ENCODE measurements at places on chromosomes 13 and 19. TPM values are rescaled to one million over a fixed set of nuclear protein-coding genes. Genes with fewer than 3 reads are reported as not detected.
A peak's percentile ranks its signal among the peaks of the same experiment; 100 is the strongest.

- peak; percentile 73 for DNase-seq
Observed at GRCh38 chr13:24271601-24272451, 37.6 kb upstream of the C1QTNF9 start.

- DNase-seq = no peak
Observed at GRCh38 chr13:69866555-69866954, 241.1 kb upstream of the ATXN8OS start.

- DNase-seq = peak; percentile 12
Observed at GRCh38 chr19:3669947-3670795, 30.1 kb downstream of the PIP5K1C start.

GRCh38 chr19:35268536-35269437, at the start of gene USF2:
Gene USF2, plus strand, starts transcription at chr19:35268962. Its CDS starts 140 bp downstream, at chr19:35269102.
- peak; percentile 78 for DNase-seq

DNA sequence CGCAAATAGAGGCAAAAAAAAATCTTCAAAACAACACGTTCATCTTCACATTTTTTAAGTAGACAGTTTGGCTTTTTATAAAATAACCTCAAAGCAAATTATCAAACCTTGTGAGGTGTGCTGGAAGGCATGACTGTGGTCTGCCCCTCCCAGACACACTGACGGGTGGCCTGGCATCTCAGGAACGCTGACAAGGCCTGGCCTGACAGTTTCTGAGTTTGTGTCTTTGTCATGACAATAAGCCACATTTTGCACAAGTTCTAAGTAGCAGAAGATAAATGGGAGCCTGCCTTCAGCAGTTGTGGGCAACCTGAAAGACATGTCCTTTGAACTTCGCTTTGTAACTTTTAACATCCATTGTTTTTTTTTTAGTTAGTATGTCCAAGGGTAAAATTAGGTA, 38.5 kb downstream of the SOX21 start:
- DNase-seq = peak; percentile 18

The KLK3 gene
- not detected for total RNA-seq

The ZNF761 gene
- total RNA-seq = 22.2 TPM

The ERICH4 gene
- not detected for total RNA-seq
